ENCODE measurements at places on chromosomes 6 and 20.

DNA sequence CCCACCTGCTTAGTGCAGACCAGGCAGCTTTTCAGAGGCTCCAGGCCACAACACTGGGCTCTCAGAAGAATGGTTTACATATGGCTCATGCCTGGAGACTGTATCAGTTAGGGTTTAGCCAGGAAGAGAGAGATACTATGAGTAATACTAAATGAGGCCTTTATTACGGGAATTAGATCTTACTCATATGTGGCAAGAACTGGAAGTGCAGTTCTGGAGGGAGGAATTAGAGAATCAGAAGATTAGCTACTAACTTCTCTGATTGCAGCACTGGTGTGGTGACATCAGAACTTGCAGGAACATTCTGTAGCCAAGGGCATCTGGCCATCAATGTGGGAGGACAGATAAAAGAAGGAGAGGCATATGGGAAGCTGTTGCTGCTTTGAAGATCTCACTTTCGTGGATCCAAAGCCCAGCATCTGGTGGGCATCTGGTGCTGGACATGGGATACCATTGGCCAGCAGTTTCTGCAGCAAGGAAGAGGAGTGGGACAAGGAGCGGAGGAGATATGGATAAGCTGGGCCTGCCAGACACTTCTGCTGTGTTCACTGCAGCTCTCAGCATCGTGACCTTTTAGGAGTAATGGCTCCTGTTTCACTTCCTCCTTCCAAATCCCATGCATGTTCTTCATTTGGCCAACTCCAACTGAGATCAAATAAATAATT, 248.5 kb downstream of the BTBD3 start:
- DNase-seq = no peak

- no peak for DNase-seq
Measured at GRCh38 chr20:15986690-15987089, 586.6 kb downstream of the KIF16B start.

DNA sequence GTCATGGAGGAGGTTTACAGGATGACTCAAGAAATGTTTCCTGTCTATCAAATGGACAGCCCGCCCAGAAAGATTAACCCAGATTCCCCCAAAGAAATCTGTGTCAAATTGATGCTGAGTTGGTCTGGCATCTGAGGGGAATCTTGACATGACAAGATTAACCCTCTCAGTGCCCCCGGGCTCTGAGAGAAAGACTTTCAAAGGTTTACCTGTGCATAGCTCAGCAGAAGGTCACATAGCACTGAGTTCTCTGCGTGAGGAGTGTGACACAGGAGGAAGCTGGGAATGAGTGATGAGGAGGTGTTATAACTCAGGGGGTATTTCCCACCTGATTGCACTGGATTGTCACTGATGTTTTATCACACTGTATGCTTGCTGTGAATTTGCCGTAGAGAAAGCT, 601.2 kb downstream of the DHX35 start:
- DNase-seq = no peak

DNA sequence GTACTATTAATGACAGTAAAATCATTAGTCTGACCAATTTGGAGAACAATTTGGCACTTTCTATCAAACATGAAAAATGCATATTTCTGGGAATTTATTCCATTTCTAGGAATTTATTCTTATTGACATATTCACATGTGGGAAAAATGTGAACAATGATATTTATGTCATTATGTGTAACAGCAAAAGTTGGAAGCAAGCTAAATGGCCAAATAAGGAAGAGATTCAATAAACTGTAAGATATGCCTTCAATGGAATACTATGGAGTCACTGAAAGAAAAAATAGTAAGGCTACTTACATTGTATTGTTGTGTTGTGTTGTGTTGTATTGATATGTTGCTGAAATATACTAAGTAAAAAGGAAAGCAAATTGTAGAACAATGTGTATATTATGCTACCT, 100.5 kb upstream of the EDN1 start:
- no peak for DNase-seq

- DNase-seq = no peak
Measured at GRCh38 chr6:107144014-107144413, 28.7 kb upstream of the BEND3 start.

DNA sequence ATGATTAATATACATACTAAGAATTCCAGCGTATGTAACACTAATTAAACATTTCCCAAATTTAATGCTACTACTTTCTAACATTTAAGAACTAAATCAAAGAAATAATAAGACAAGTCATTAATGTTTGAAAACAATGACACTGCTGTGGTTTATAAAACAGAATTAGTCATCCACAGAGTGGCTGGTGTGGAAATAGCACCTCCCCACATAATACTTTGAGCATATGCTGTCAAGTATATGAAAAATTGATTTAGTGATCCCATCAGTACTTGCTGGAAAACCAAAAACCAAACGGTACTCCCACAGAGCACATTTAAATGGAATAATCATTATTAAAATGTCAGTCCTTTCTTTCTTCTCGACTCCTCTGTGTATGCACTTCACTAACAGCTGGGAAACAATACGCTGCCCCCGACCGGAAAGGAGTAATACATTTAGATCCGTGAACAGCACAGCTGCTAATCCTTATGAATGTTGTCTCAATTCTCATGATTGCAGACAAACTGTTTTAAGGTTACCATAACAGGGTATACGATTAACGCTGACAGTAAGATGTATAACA, 78.4 kb downstream of the PREP start:
- DNase-seq = no peak

- DNase-seq = no peak
Measured at GRCh38 chr6:24574809-24575208, 71.2 kb downstream of the KIAA0319 start.

- DNase-seq = no peak
Measured at GRCh38 chr6:22513667-22514066, 55.7 kb upstream of the HDGFL1 start.

- no peak for DNase-seq
Measured at GRCh38 chr6:144535630-144536029, 250.5 kb downstream of the UTRN start.

DNA sequence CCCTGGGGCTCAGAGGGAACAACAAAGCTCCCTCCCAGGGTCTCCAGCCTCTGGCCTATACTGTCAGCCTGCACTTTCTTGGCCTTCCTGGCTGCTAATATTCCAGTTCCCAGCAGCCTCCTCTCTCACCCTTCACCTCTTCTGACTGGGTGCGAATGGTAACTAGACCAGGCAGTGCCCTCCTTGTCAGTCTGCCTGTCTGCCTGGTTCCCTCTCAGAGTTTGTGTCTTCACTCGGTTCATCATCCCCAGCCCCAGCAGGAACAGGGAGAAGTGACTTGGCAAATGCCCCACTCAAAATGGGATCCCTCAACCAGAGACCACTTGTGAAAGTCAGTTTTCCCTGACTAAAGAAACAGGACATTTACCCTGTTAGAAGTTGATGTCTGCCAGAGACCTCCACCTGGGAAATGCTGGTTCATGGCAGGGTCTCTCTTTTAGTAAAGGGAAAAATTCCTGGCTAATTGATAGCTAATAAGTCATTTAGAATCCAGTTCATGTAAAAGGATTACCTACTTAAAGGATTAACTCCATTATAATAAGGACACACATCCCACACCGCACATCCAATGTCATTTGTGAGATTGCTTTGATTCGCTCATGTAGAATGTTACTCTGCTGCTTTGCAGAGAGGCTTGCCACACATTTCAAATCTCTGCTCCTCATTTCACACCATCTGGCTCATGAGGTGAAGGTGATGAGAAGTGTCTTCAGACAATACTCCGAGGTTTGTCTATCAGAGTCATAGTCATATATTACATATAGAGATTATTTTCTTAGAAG, 18.6 kb upstream of the MICB start:
- DNase-seq = peak; percentile 30

DNA sequence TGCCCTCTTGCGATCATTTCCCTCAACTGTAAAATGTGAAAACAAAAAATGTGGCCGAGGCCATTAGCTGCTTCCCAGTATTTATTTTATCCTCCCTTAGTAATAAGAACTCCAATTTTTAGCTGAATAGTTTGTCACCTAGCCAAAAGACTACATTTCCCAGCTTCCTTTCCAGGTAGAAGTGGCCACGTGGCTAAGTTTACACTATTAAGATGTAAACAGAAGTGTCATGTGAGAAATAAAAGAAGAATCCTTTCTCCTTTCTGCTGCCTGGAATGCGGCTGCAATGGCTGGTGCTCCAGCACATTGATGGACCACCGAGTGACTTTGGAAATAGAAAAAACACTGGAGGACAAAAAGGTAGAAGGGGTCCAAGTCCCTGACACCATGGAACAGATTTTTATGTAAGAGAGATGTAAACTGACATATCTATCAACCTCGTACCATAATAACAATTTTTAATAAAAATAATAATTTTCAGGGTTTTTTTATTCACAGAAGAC, 268.8 kb downstream of the PKHD1 start:
- no peak for DNase-seq

DNA sequence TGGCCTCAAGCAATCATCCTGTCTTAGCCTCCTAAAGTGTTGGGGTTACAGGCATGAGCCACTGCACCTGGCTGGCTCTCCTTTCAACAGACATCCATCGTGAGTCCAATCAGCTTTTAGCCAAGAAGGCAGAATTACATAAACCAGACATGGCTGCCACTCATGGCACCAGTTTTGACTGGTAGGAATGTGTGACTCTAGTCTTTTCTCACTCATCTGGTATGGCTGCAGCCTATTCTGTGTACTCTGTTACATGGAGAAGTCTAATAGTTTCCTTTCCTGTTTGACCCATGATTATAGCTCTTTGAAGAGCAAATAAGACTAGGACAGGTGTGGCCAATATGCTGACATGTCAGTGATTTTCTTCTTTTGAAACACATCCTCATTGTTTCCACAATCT, 27.0 kb upstream of the RNF144B start:
- DNase-seq = no peak

DNA sequence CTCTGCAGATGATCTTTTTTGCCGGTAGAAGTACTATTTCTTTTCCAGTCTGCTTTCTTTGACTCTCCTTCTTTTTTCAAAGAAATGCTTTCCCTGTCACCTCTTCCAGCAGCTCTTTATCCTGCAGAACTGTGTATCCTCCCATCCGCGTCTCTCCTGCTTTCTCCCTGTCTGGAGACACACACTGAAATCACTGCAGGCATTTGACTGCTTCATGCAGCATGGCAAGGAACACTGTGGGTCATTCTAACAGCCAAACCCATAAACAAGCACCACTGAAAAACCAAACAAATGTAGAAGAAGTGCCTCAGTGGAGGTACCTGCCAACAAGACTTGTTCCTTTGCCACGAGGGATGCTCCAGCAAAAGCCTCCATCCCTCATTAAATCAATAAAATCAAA, 403.7 kb upstream of the CITED2 start:
- DNase-seq = peak; percentile 39

DNA sequence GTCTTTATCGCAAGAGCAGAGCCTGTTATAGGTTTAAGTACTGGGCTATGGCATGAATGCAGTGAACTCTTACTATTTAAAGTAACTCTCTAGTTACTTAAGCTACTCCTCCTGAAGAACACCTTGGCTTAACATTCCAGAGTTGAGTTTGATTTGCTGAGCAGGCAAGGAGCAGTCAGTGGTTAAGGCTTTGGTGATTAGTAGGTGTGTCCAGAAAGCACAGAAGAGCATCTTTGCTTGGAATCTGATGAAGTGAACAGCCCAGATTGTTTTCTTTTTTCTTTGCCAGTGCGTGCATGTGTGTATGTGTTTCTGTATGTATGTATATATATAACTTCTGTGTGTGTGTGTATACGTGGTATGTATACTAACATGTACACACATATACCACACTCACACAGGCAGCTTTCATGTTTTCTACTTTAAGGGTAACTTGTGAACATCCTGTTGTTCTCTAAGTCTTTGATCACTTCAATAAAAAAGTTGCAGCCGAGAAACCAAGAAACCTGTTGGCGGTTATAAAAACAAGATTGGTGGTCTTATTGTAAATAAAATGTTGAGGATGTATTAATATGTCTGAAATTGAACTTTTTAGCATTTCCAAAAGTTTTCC, 56.2 kb upstream of the TULP4 start:
- no peak for DNase-seq

- no peak for DNase-seq
Measured at GRCh38 chr6:123587838-123588545, 48.8 kb downstream of the TRDN start.

DNA sequence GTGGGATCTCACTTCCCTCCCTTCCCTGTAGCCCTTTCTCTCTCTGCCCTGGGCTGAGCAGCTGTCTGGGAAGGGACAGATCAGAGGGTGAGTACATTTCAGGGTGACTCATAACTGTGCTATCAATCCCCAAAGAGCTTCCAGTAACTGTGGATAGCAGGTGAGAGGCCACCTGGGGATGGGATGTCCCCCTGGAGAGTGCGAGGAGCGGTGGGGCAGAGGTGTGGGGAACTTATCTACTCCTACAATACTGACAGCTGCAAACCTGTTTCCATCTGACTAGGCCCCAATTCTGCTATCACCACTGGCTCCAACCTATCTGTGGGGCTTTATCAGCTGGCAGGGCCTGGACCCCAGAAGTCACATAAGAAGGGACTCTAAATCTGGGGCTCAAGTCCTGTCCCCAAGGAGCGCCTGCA, 32.6 kb downstream of the KCNK5 start:
- DNase-seq = no peak

GRCh38 chr20:25865715-25866656, 169.3 kb upstream of the ZNF337 start:
- peak; percentile 90 for DNase-seq

GRCh38 chr6:5930143-5930770, 76.5 kb downstream of the NRN1 start:
- DNase-seq = no peak

GRCh38 chr6:96784650-96785049, 52.6 kb downstream of the GPR63 start:
- DNase-seq = no peak

- DNase-seq = no peak
Measured at GRCh38 chr6:137801352-137802114, 65.5 kb upstream of the TNFAIP3 start.

DNA sequence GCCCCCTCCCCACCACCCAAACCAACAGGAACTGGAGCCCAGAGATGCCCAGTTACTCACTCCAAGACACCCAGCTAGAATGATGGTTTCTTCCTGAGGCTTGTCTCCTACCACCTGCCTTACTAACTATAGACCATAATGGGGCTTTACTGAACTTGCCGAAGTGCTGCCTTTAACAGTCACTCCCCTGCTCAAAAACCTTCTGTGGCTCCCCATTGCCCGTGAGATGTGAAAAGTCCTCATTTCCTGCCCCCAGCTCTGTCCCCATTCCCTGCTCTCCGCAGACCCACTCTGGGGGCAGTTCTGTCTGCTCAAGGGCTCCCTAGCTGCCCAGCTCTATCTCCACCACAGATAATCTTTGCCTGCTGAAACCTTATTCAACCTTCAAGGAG, 4.9 kb downstream of the SIGLEC1 start:
- DNase-seq = no peak

GRCh38 chr20:54219751-54220426, 12.0 kb downstream of the PFDN4 start:
- peak; percentile 59 for DNase-seq

- no peak for DNase-seq
Measured at GRCh38 chr6:9307187-9307586, 871.8 kb upstream of the SLC35B3 start.

DNA sequence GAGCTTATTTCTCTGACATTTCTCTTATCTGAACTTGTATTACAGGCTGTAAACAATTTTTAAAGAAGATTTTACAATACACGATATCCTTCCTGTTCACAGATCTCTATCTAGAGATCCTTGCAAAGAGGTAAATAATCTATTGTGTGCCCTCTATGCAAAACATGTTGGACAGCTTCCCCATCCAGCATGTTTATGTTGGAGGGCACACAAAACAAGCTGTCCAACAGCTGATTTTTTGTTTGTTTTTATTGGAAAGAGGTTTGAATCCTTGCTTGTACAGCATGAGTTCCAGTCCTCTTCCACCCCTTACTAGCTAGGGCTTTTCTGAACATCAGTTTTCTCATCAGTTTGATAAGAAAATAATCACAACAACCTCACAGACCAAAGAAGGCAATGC, 62.3 kb upstream of the SYNDIG1 start:
- DNase-seq = no peak
